ENCODE measurements at places on chromosomes 1 and 21.

DNA sequence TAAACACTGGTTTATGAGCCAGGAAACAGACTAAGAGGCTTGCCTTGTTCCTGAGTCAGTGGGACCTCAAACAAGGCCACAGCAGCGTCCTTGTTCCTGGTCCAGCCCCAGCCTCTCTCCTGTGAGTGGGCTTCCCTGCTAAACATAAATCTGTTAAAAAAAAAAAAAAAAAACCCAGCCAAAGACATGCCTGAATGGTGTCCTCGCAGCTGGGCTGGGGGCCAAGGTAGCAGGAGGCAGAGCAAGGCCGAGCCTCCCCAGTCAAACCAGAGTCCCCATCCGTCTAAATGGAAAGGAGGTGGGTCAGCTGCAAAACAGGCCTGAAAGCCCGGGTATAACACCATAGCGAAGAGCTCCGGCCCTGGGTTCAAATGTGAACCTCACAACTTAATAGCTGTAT lies 18.1 kb upstream of the IFFO2 start:
- ATAC-seq, result no peak

DNA sequence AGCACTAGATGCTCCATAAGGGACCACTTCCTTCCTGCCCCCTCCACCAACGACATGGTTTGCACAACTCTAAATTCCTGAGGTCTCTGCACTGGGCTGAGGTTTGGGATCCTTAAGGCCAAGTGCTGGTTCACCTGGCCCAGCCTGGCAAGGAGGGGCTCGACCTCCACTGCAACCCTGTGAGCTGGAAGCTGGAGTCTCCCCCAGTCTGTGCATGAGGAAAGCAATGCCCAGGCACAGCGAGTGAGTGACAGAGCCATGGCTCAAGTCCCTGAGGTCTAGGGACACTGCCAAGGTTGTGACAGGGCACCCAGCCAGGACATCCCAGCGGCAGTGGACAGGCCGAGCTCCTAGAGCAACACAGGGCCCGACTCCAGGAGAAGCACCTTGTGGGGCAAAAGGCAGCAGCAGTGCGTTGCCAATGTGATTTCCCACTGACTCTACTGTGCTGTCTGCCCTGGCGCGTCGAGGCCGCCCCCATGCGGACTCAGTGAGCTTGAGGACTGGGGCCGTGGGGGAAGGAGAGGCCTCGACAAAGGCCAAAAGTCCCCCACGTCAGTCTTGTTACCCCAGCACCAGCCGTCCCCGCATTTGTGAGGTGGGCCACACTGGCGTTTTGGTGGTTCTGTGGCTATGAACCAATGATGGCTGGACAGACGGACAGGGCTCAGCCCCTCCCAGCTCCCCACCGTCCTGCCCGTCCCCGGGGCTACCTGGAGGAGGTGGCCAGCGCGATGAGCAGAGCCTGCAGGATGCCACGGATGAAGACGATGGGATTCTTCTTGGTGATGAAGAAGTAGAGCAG lies 30.0 kb downstream of the PODN start:
- no peak for ATAC-seq

GRCh38 chr1:47190509-47190855 lies 646 bp upstream of the PDZK1IP1 start:
- ATAC-seq, result no peak

- no peak for ATAC-seq
Measured at GRCh38 chr1:231743966-231744365, 117.4 kb downstream of the DISC1 start.

DNA sequence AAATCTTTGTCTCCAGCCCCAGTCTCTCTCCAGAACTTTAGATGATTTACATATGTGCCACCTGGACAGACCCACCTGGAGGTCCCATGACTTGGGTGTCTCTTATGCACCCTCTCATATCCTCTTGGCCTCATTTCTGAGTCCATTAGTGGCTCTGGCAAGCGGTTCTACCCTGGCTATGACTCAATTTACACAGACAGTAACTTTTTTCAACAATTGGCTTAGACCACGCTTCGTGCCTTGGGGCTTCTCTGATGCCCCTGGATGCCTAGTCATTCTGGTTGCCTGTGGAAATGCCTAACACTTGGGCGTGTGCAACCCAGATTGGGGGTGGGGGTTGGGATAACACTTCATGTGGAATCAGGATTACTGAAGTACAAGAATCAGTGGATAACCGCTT lies 57.1 kb upstream of the GADD45A start:
- no peak for ATAC-seq

- peak; percentile 12 for ATAC-seq
Measured at GRCh38 chr1:94542088-94542870, 720 bp upstream of the F3 start.

DNA sequence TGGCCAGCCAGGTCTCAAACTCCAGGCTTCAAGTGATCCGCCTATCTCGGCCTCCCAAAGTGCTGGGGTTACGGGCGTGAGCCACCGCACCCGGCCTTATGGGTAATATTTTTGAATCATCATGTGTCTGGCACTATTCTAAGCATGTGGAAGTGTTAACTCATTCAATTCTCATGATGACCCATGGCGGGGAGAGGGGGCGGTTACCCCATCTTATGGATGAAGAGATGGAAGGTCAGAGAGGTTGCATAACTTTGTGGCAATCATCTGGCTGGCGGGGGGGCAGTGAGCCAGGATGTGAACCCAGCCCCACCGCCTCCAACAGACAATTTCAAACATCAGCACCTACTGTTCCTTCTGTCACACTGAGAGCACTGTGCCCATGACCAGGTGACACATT lies 11.5 kb upstream of the TAS1R2 start:
- ATAC-seq, result no peak

- ATAC-seq, result no peak
Measured at GRCh38 chr1:62349470-62350233, 30.4 kb upstream of the KANK4 start.

- ATAC-seq, result no peak
Measured at GRCh38 chr1:200786788-200787187, 48.1 kb downstream of the CAMSAP2 start.

DNA sequence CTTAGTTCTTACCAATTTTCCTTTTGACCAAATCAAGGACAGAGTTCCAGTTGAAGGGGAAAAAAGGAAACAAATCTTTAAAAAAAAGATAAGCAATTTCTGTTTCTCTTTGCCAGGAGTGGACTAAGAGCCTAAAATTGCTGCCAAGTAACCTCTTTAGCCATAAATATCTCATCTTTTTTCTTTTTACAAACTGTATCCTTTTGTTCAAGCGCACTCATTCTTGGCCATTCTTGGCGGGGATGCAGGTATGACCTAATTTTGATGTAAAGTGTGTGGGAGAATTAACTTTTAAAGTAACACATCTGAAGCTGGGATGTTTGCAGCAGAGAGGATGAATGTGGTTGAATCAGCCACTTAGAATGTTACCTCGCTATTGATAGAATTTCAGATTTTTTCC lies 13.4 kb upstream of the KIF1B start:
- ATAC-seq, result no peak

DNA sequence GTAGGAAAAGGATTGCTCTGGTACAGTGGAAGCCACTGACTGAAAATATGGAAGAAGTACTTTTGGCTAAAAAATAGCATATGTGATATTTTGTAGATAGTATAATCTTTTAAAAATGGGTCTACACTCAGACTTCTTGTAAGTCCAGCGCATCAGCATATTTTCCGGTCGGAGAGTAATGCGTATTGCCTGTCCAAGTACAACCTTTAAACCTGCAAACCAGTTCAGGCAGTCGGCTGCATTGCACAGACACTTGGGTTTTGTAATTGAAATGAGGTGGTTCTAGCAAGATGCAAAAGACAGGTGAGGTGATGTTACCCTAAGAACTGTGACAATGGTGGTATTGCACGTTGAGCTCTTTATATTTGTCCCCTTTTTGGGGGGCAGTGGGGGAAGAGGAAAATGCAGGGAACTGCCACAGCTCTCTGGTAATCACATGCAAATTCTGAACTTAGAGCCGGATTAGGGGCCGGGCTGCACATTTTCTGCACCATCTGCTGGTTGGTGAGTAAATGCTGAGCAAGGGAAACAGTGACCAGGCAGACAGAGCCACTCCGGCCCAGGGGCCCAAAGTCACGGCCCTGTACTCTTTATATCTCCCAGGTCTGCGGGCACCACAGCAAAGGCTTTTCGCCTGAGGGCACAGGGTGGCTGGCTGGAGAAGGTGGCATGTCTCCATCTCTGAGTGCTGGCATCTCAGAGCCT lies 2.3 kb downstream of the GPR137B start:
- no peak for ATAC-seq

DNA sequence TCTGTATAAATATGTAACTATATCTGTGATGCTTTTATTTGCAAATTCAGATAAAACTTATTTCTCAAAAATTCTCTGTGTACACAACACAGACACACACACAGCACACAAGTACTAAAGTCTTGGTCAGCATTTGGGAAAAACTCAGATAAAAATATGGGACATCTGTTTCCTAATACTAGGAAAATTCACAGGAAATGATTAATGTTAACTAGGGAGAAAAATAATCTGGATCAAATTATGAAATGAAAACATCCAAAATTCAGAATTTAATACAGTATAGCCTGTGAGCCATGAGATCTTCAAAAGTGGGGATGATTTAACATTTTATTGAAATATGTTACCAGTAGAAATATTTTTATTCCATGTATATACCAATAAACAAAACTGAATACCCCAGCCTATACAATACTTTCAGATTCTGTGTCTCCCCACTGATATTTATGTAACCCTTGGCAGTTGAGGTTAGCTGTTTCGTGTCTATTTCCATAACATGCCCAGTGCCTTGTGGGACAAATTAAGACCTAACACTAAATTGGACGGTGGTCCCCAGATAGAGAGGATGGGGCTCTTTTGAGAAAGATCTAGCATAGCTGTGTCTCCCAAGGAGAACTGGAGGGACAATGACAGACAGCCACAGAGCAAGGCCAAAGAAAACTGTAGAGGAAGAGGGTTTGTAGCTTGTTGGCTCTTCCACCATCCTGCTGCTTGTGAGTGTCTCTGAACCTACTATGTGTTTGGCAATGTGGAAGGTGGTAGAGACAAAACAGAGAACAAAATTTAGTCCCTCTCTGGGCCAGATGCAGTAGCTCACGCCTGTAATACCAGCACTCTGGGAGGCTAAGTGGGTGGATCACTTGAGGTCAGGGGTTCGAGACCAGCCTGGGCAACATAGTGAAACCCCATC lies 47.2 kb downstream of the GNG12 start:
- ATAC-seq, result no peak

GRCh38 chr1:18820791-18821641 lies 38.4 kb downstream of the TAS1R2 start:
- no peak for ATAC-seq

GRCh38 chr1:211932231-211932932 lies 101.8 kb upstream of the LPGAT1 start:
- no peak for ATAC-seq

DNA sequence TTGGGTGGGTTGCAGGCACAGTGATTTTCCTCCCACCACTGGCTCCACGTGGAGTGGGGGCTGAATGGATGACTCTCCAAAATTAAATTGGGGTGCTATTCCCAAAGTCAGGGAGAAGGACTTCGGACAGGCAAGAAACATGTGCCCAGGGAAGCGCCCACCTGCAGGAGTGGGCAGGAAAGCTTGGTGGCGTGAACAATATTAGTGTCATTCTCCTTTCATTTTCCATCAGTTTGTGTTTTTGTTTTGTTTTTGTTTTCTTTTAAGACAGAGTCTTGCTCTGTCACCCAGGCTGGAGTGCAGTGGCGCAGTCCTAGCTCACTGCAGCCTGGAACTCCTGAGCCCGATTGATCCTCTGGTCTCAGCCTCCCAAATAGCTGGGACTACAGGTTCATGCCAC lies 30.1 kb downstream of the TOMM20 start:
- no peak for ATAC-seq

DNA sequence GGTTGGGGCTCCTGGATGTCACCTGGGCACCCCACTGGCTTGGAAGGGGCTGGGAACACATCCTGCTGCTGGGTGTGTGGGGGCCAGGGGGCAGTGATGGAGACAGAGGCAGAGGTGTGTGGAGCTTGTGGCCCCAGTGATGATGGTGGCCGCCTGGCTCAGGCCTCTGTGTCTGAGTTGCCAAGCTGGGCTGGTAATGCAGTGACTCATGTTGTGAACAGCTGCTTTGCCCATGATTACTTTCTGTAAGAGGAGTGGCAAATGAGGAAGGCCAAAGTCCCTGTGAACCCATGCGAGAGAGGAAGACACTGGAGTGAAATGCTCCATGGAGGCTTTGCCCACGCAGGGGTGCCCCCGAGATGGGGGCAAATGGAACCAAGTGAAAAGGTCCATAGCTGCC lies 86.8 kb downstream of the KCNJ6 start:
- ATAC-seq, result no peak

- ATAC-seq, result no peak
Measured at GRCh38 chr1:226862890-226863289, 7.5 kb upstream of the PSEN2 start.

- no peak for ATAC-seq
Measured at GRCh38 chr1:153505576-153505975, 30.2 kb downstream of the S100A6 start.

- ATAC-seq, result no peak
Measured at GRCh38 chr1:227912866-227913265, 34.9 kb downstream of the WNT9A start.

DNA sequence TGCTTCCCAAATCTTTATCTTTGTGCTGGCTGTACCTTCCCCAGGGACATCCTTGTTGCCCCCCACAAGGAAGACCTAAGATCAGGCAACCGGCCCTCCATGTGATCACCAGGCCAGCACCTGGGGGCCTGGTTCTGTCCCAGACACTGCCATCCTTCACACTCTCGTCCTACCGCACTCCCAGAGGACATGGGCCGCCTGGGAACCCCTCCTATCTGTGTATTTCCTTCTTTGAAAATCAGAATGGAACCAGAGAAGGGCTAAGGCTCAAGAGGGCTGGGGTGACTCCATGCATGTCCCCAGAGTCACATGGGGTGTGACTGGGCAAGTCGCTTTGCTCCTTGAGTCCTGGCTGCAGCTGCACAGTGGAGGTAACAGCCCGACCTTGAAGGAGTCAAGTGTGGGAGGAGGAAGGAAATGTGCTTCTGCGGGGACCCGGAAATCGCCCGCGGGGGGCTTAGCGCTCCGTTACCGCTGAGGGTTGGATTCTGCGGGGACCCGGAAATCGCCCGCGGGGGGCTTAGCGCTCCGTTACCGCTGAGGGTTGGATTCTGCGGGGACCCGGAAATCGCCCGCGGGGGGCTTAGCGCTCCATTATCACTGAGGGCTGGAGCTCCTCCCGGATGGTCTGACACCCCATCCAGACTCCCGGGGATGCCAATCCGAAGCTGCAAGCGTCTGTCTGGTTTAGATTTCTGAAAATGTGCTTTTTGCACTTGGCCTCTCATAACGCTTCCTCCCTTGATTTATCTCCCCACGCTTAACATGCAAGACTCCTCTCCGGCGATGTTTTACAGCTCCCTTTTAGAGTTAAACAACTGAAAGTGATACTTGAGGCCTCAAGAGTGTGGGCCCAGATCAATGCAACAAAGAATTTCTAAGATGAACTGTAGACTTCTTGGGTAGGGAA lies 278.9 kb downstream of the NPHP4 start:
- no peak for ATAC-seq

DNA sequence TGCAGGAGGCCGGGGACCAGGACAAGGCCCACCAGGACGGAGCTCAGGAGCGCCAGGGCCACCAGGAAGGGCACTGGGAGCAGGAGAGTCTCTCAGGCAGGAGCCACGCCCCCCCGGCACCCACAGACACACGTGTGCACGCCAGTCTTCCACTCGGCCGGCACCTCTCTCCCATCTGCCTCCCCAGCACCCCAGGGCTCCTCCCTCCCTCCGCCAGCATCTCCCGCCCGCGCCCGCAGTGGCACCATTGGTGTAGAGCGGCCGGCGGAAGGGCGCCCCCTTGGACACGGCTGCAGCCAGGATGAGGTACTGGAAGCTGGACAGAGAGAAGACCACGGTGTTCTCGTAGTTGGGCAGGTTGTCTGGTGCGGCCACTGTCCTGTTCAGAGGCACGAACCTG lies 6.1 kb upstream of the MFAP2 start:
- ATAC-seq, result no peak

GRCh38 chr1:185562461-185563359 lies 171.5 kb upstream of the HMCN1 start:
- no peak for ATAC-seq

Measured in activated CD4-positive, CD25-positive, alpha-beta regulatory T cell treated with anti-CD3 and anti-CD28 coated beads, Interleukin-2, amount 50 U/mL, for 24 hours (primary cell).